ENCODE measurements at places on chromosomes 6 and 20.

GRCh38 chr6:114008331-114008730 is 37.4 kb upstream of the HDAC2 start:
- no peak for DNase-seq

DNA sequence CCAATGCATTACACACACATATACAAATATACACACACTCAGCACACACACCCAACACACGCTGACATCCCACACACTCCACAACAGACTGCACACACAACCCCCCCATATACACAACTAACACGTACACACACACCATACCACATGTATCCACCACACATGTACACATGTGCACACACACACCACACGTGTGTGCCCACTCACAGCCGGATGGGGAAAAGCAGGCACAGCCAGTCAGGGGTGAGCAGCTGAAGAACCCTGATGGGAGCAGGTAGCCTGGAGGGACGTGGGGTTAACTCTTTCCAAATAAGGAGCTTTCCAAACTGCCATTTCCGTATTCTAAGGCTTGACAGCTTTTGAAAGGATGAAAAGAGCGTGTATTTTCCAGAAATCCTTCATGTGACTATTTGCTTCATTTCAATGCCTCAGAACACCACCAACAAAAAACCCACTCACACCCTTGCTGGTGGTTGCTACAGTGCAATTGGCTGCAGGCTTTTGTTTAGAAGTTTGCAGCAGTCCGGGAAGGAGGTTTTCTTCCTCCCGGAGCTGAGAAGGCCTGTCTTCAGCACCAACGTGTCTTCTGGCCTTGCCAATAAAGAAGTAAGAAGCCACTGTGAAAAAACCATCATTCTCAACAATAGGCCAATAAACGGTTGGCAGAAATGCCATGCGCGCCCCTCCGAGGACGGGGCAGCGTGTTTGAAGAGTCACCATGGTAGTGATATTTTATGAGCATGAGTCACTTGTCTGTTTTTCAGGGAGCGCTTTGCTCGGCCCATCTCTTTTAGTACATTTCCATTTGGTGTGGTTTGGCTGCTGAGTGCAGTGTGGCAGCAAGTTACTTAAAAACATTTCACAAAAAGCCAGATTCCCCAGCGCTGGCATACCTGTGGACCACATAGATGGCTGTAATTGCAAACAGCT is 131.3 kb upstream of the GMDS start:
- no peak for DNase-seq

- no peak for DNase-seq
These were observed 434.9 kb upstream of the SULF2 start for GRCh38 chr20:48220033-48220633.

- no peak for DNase-seq
These were observed 494.7 kb downstream of the CD83 start for GRCh38 chr6:14612016-14612980.

GRCh38 chr6:6007366-6008088 is 802 bp upstream of the NRN1 start:
- DNase-seq = no peak

GRCh38 chr20:56400001-56400640 is 7.7 kb downstream of the CSTF1 start:
- no peak for DNase-seq

DNA sequence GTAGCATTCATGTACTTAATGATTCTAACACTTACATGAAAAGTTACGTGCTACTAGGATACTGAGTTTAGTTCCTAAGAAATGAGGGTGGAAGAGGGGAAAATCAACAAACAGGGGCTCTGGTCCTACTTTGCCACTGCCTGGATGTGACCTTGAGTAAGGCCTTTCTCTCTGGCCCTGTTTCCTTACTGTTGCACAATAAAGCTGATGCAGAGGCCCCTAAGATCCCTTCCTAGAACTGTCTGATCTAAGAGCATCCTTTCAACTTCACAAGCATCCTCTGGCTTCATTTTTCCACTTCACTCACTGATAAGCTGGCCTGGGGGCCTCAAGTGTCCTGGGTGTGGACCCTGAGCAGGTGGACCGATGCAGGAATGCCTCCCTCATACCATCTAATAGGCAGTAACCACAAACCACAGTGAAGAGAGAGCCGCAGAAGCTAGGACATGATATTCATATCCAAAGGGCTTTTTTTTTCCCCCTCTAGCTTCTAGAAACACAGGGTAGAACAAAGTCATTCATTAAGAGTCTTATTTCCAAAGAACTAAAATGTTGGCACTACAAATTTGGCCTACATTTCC is 21.6 kb downstream of the FKBP1A start:
- no peak for DNase-seq

GRCh38 chr6:40460380-40460779 is 126.8 kb downstream of the LRFN2 start:
- DNase-seq = no peak

- DNase-seq = no peak
These were observed 6.6 kb upstream of the ELOVL2 start for GRCh38 chr6:11050731-11051130.

GRCh38 chr6:119179842-119180241 is 101.4 kb upstream of the FAM184A start:
- DNase-seq = no peak

Data from vagina (tissue), 2 donors.